Left renal pelvis (tissue), 4 donors: ENCODE measurements at places on chromosomes 2 and 18. TPM values are rescaled to one million over a fixed set of nuclear protein-coding genes. Genes with fewer than 3 reads are reported as not detected.

- DNase-seq, result no peak
Measured at GRCh38 chr2:200021449-200022114, 66.2 kb downstream of the MAIP1 start.

DNA sequence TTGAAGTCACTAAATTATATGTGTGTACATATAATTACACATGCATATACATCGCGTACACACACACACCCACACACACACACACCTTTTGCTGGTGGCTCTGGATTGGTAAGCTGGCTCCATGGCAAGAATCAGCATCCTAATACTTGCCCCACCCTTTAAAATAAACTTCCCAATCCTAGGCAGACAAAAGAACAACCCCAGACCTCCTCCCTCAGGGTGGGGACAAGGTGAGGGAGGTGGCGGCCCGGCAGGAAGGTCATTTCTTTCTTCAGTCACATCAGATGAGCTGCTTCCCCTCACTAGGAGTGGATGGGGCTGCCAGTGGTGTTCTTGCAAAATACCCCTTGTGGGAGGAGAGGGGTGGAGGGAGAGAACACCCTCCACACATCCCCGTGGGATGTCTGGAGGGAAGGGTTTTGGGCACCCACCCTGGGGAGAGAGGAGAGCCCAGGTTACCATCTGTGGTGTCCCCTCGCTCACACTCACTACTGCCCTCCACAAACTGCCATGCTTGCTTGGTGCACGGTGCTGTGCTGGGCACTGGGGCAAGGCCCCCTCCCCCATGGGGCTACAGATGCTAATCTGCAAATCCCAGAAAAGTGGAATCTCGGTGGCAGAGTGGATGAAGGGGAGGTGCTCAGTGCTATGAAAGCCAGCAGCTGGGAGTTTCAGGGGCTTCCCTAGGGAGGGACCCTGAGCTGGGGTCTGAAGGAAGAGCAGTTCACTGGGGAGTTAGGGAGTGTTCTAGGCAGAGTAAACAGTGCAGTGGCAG is 64.0 kb downstream of the ODC1 start:
- no peak for DNase-seq

LOXHD1 gene
- 0.66 TPM for polyA plus RNA-seq

DNA sequence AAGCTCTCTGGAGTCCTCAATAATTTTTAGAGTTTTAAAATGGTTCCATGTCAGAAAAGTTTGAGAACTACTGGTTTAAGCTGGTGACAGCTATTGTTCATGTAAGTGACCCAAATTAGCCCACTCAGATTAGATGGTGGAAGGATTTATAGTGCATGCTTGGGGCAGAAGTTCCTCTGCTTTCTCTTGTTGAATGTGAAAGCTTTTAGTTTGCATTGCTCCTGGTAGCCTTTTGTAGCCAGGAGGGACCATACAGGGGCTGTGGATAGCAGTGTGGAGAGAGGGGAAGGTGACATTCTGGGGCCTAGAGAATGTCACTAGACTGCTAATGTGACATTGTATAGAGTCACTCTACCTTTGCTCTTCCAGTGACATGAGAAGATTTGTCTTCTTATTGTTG is 40.3 kb upstream of the IGFBP5 start:
- DNase-seq, result no peak

- no peak for DNase-seq
Measured at GRCh38 chr18:59264121-59264571, 9.1 kb downstream of the RAX start.

RMDN2 gene
- 10.5 TPM for polyA plus RNA-seq

DNA sequence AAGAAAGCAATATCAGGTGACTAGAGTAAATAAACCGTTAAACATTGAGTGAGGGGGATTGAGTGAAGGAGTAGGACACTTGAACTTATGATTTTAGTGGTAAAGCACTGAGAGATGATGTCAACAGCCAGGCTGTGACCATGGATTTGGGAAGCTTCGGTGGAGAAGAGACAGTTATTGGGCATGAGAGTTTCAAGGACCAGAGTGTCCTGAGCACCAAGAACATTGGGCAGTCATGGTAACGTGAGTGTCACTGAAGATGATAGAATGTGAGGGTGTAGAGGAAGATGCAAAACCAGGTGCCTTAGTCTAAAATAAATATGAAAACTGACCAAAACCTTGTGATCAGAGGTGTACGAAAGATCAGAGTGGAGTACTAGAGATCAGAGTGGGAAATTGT is 248.1 kb downstream of the ASXL3 start:
- no peak for DNase-seq

SCYGR2 gene
- polyA plus RNA-seq, result not detected

- DNase-seq, result no peak
Measured at GRCh38 chr18:60984510-60984909, 348.7 kb upstream of the CDH20 start.

ALPG gene
- polyA plus RNA-seq, result not detected

- DNase-seq, result no peak
Measured at GRCh38 chr2:128423788-128424165, 105.1 kb upstream of the HS6ST1 start.

GRCh38 chr2:110978756-110979470 is 141.8 kb upstream of the BCL2L11 start:
- DNase-seq, result no peak

PREB gene
- 44.2 TPM for polyA plus RNA-seq

PLCD4 gene
- 7.4 TPM for polyA plus RNA-seq

GRCh38 chr2:189285349-189285748 is 105.8 kb upstream of the COL5A2 start:
- DNase-seq, result no peak

DNA sequence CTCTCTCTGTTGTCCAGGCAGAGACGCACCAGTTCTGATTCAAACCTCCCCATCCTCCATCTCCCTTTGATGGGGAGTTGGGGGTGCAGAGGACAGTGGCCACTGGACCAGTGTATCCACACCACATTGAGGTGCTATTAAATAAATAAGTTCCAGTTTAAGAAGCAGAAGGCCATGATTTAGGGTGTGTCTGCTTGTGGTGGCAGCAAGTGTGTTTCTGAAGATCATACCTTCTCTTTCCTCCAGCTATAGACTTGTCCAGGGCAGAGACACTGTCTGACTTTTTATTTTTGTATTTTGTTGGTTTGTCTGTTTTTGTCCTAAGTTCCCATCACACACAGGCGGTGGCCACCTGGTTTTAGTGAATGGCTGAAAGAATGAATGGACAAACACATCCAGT is 16.5 kb upstream of the INO80C start:
- no peak for DNase-seq

CFAP65 gene
- 0.43 TPM for polyA plus RNA-seq

GRCh38 chr2:25938345-25938744 is 44.0 kb downstream of the KIF3C start:
- DNase-seq, result no peak

DNA sequence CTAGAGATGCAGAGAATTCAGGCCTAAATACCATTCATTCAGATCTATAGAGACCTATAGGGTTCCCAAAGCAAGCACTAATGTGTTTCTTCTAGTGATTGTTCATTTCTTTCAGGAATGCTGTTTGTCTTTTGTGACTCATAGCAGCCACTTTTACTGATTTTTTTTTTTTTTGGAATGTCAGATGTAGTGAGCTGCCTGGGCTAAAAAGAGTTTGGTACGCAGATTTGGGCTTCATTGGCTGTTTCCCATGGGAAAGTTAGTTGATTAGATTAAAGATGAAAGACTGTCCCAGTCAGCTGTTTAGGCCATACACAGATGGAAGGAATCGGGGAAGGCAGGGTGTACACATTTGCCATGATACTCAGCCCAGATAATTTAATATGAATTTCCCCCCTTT is 87.6 kb downstream of the CDC42EP3 start:
- DNase-seq, result no peak

C2orf76 gene
- polyA plus RNA-seq, result 29.1 TPM

DNA sequence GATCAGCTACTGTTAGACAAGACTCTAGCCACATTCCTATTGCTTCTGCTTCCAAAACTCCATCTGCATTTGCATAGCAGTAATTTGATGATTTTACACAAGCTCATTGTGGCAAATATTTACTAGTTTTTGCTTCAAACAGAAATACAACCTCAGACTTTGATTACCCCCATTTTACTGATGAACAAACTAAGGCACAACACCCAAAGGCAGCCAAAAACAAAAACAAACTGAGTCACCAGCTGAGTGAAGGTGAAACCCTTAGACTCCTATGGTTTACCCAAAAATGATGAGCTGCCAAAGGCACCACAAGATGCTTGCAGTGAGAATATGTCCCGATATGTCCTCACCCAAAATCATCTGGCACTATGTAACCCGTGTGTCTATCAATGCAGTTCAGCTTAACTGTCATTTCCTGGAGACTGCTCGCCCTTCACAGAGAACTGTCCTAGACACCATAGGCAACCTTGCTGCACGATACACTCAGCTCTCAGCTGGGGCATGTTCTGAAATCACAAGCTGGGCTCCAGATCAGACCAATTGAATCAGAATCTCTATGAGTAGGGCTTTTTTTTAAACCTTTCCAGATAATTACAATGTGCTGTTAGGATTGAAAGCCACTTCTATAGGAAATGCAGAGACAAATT is 4.1 kb upstream of the EVA1A start:
- DNase-seq, result no peak

GRCh38 chr2:196516564-196516963 is 123.0 kb upstream of the CCDC150 start:
- DNase-seq, result no peak

ACAA2 gene
- polyA plus RNA-seq, result 218 TPM

- DNase-seq, result no peak
Measured at GRCh38 chr18:12376034-12376753, 833 bp downstream of the AFG3L2 start.

GRCh38 chr2:40282428-40282827 is 169.5 kb downstream of the SLC8A1 start:
- no peak for DNase-seq

DNA sequence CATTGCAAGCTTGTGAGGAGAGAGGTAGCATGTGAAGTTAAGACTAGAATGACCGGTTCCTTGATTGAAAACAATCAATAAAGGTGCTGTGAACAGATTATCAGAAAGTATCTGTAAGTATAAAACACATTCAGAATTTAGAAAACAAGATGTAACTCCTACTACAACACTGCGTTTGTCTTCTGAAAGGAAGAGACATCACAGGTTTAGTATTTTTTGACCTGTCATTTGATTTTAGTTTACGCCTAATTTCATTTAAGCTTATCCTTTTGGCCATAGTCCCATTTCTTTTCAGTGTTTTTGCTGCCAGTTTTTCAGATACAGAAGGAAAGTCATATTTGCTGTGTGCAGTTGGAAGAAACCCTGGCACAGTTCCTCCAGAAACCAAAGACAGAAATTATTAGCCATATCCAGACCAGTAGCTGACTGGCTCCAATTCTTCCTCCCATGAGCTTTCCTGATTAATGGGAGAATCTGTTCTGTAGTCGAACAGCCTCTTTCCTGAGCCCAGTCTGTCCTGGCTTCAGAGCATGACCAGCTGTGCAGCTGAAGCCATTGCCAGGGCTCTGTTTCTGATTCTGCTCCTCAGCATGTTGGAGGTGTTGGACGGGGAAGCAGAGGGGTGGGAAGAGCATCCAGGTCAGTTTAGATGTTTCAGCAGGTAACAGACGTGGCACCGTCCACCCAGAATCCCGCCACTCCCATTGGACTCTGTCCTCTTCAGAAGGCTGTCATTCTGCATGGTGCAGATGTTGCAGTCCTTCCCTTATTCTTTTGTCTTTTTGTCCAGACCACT is 61.0 kb downstream of the CRIM1 start:
- DNase-seq, result no peak

DNA sequence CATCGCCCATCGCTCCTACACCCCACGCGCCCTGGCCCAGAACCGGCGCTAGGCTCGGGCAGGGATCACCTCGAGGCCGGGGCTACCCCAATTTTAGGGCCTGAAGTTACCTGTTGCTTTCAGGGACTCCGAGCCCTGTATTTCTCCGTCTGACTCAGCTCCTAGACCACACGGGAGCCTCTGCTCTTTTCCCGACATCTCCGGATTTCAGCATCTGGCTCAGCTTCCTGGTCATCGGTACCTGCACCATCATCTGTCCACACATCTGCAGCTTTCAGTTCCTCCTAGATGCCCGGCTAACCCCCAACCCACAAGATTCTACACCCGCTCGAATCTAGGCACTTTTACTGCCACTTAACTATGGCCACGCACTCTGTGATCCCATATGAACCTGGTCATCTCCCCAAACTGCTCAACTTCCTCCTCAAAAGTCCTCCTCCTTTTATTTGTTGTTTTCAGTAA is 12.1 kb upstream of the HMSD start:
- no peak for DNase-seq

RRM2 gene
- polyA plus RNA-seq, result 60.6 TPM

MYO1B gene
- 113 TPM for polyA plus RNA-seq

GRCh38 chr2:13260402-13260801 is 543.7 kb downstream of the TRIB2 start:
- peak; percentile 17 for DNase-seq

USP40 gene
- polyA plus RNA-seq, result 29.3 TPM

DPYSL5 gene
- polyA plus RNA-seq, result 4.1 TPM

MAPRE3 gene
- polyA plus RNA-seq, result 17.8 TPM

DNA sequence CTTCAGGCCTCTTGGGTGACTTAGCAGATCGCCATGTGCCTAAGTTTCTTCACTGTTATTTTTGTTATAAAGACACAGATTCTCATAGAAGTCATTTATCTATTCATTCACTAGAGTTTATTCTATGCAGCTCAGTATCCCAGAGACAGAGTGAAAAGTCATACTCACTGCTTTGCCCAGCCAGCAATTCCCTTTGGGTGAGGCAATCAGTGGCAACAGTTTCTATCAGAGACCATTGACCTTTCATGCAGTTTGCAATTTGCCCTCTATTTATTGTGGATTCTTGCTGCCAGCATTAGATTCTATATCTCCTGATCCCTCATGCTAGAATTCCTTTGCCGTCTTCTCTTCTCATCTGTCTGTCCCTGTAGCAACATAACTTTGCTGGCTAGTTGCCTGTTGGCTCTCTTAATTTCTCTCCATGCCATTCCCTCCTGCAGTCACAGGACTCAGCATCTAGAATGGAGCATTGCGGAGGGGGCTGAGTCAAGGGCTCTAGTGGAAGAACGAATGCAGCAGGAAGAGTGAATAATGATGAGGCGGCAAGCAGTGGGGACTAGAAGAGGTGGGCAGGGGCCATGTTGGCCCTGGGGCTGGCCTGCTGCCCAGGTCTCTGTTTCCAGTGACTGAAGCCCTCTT is 12.2 kb downstream of the SLC9A4 start:
- no peak for DNase-seq

GRCh38 chr2:172613615-172614231 is 57.8 kb downstream of the PDK1 start:
- no peak for DNase-seq

DNA sequence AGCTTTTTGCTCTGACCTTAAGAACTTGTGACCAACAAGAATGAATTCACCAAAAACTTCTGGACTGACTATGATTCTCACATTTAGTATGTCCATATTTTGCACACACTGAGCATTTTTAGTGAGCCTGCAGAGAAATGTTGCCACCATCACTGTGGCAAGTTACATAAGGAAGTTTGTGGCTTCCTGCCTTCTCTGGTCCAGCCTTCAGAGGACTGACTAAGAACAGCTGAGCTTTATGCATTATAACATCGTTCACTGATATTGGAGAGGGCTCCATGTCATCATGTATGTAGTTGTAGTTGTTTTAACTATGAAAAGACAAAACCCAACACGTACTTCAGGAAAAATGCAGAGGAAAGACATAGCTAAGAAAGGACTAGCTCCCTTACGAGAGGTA is 218.0 kb upstream of the CRIM1 start:
- DNase-seq, result no peak

GRCh38 chr18:4144201-4144600 is 310.9 kb downstream of the DLGAP1 start:
- no peak for DNase-seq
